ENCODE measurements at places on chromosomes 3 and 15.

GRCh38 chr3:100169201-100169920 is 55.1 kb upstream of the FILIP1L start:
- DNase-seq = no peak

- no peak for DNase-seq
These were observed 12.0 kb upstream of the COL8A1 start for GRCh38 chr3:99626417-99626788.

- no peak for DNase-seq
These were observed 521.9 kb upstream of the NAALADL2 start for GRCh38 chr3:174337227-174337626.

GRCh38 chr3:78314327-78314726 is 1274.4 kb downstream of the ROBO2 start:
- no peak for DNase-seq

GRCh38 chr15:70180186-70180875 is 82.6 kb upstream of the TLE3 start:
- no peak for DNase-seq

DNA sequence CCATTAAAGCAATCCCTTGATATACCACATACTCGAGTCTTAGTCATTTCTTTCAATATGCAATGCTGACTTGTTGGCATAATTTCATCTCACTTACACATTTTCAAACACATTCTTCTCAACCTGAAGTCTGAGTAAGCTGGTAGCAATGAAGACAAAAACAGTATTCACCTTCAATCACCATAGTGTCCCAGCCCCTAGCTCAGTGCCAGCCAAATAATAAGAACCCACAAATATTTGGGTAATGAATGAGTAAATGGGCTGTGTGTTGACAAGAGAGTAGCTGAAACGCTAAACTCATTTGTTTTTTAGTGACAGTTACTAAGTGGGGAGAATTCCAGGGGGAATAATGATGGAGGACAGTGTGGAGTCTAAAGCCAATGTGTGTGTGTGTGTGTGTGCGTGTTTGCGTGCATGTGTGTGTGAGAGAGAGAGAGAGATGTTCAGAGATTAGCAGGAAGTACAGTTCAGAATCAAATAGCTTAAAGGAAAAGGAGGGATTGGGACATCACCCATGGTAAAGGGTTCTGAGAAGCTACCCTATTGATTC is 165.7 kb downstream of the GAP43 start:
- peak; percentile 99 for DNase-seq

- DNase-seq = peak; percentile 79
These were observed 317.8 kb upstream of the AGTR1 start for GRCh38 chr3:148379763-148380382.

- DNase-seq = no peak
These were observed 54.8 kb downstream of the LYZL4 start for GRCh38 chr3:42355612-42356011.

DNA sequence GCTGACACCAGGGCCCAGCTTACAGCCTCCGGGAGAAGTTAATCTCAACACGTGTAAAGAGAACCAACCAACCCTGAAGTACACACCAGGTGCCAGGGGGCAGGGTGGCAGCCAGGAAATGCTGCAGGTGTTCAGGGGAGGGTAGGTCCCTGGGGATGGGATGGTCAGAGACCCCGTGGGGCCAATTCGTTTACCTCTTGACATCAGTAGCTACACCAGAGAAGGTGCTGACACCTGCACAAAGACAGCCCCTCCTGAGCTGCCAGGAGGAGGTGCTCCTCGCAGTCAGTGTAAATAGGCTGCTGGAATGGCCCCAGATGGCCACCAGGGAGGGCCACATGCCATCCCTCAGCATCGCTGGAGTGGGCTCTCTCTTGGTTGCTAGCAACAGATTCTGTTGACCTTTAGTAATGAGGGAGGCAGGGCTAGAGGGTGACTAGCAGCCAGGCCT is 52.8 kb downstream of the CORO2B start:
- DNase-seq = no peak

GRCh38 chr3:132317229-132317948 is at the start of gene ACP3:
Gene ACP3, plus strand, starts transcription at chr3:132317407. Its CDS starts 50 bp downstream, at chr3:132317457.
- peak; percentile 34 for DNase-seq

- DNase-seq = peak; percentile 26
These were observed 992.2 kb downstream of the DIPK2A start for GRCh38 chr3:144963810-144964209.

DNA sequence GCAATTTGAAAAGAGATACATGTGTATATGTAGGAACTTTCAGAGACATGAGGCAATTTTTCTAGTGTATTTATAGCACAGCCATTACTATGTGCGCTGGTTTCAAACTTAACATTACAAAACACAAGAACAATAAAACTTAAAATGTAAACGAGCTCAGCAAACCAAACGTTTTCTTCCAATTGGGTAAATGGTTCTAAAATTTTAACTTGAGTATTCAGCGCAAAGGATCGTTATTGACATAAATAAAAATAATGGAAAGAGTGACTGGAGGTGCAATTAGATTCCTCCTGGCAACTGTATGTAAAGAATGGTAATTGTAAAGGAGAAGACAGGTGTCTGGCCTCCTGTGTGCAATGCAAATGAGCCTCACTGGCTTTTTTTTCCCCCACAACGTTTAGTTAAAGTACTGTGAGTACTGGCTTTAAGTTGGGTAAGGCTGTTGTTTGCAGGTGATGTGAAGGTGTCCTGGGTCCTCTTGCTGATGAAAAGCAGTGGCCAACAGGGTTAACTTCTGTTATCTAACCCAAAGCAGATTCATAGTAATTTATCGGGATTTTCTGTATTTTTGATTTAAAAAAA is 14.1 kb upstream of the GADL1 start:
- no peak for DNase-seq

GRCh38 chr3:51224843-51225242 is 160.2 kb upstream of the MANF start:
- DNase-seq = no peak

DNA sequence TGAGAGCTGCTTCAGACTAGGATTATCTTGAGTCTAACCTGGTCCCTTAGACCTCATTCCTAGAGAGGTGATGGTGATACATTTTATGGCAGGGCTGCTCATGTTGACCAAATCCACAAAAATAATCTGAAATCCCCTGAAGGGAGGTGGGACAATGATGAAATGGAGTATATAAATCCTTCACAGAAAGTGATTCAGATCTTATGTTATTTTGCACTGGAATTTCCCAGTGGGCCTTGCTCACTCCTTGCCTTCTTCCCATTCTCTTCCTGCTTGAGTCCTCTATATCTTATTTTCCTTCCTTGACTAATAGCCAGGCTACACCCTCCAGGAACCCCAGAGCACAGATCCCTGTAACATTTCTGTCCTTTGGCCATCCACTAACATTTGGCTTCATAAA is 10.4 kb upstream of the TMEM202 start:
- peak; percentile 5 for DNase-seq

DNA sequence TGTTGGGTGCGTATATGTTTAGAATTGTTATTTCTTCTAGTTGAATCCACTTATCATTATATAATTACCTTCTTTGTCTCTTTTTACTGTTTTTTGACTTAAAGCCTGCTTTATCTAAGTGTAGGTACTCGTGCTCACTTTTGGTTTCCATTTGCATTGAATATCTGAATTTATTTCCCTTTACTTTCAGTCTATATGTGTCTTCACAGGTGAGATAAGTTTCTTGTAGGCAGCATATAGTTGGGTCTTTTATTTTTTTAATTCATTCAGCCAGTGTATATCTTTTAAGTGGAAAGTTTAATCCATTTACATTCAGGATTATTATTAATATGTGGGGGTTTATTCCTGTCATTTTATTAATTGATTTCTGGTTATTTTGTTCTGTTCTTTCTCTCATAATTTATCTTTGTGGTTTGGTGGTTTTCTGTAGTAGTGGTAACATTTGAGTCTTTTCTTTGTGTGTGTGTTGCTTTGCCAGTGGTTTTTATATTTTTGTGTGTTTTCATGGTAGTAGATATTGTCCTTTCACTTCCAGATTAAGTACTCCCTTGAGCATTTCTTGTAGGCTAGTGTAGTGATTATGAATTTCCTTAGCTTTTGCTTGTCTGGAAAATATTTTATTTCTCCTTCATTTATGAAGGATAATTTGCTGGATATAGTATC is 27.3 kb downstream of the STT3B start:
- DNase-seq = no peak

DNA sequence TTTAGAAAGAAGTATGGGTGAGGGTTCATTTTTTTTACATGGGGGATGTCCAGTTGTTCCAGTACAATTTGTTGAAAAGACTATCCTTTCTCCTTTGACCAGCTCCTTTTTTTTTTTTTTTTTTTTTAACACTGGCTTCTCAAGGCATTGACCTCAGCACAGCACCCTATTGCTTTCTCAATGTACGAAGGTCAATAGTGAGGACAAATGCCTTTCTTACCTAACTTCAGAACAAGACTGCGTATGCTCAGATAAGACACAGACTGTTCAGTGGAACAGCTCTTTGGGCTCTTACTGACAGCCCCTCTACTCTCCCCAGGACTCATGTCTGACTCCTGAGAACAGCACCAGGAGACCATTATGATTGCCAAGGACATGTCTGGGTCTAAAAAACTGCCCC is 10.4 kb upstream of the CILP start:
- DNase-seq = no peak

- no peak for DNase-seq
These were observed 55.6 kb upstream of the C15orf61 start for GRCh38 chr15:67465196-67465952.

- peak; percentile 95 for DNase-seq
These were observed 19.6 kb downstream of the PLXNA1 start for GRCh38 chr3:127002195-127003174.

DNA sequence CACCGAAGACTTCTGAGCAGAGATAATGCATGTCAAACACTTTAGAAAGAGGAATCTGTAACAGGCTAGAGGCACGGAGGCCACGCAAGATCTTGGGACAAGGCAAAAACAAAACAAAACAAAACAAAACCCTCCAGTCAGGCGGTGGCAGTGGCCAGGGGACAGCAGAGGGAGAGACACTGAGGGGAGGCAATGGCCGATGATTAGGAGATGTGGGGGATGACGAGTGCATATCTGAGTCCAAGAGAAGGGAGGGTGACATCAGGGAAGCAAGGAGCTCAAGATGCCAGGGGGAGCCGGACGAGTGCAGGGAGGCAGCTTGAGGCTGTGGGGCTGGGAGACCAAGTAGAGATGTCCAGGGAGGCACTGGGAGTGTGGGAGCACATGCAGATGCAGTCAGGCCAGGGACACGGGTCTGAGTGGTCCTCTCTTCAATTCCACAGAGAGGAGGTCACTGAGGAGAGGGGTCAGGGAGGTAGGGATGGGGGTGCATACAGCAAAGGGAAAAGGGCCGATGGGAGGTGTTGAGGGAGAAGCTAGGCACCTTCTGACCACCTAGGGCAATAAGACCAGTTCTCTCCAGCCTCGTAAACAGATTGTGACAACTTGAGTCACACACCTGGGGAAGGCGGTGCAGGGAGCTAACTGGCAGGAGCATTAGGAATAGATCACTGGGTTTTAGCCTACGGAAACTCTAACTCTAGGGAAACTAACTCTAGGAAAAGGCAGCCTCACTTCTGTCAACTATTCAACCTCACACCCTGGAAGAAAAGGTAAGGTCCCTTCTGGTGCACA is 29.6 kb downstream of the SLCO2A1 start:
- no peak for DNase-seq

DNA sequence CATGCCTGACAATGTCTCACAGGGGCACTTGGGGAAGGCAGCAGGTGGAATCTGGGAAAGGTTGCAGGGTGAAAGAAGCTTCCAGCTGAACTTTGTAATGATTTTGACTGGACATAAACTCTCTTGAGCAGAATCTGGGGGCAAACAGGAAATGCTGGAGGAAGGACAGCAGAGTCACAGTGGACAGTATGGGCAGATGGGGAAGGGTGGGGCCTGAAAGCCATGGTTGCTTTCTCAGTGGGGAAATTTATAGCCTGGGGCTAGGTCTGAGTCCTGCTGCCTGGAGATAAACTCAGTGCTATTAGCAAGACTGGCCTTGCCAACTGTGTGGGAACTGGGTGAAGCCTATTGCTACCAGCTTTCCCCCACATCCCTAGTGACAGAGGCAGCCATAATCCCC is 203.2 kb downstream of the OSBPL10 start:
- DNase-seq = no peak

GRCh38 chr3:144229330-144229729 is 257.7 kb downstream of the DIPK2A start:
- no peak for DNase-seq

DNA sequence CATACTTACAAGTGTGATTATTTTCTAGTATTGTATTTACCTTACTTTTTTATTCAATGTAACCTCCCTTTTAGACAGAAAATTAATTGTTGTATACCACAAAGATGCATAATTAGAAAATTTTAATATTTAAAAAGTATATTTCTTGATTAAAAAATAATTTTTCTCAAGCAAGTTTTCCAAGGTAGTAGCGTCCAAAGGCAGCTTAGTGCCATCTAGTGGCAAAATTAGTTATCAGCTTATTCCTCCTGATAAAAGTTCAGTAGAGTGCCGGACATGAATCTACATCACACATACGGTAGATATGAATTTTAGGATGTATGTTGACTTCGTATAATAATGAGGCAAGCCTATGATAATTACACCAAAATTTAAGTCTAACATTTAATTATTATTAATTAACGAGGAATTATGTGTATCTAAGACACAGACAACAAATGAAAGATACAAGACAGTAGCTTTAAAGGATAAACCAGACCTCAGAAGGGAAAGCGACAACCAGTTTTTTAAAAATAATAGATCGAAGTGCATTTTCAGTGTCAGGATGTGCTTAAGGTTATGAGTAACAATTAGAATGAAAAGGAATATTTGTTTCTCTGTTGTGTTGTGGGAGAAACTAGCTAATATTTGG is 405.9 kb downstream of the ROBO1 start:
- DNase-seq = peak; percentile 49

DNA sequence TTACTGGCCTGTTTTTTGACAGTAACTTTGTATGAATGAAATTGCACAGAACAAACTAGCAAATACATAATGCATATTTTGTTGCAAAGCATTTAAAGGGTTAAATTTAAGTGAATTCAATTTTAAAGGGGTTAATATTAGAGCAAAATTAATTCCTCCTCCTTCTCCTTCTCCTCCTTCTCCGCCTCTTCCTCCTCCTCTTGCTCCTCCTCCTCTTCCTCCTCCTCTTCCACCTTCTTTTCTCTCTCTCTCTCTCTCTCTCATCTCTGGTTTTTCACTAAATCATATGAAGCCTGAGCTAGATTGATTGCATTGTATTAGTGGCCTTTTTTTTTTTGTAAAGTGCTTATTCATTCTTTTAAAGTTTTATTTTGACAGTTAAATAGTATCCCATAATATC is 154.5 kb downstream of the THRB start:
- DNase-seq = no peak

DNA sequence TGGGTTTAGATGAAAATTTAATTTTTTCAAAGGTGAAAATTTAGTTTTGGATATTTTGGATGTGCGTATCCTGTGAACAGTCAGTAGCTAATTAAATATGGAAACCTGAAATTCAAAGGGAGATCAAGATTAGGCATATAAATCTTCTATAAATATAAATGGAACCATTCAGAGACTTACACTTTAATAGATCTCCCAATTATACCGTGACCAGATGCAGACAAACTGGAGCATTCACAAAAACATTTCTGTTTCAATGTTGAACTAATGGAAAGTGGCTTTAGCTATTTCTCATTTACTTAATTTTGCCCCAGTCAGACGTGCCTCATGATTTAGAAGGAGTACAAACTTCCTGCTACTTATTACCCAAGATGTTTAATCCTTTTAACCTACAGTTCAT is 29.1 kb upstream of the POU1F1 start:
- DNase-seq = no peak
